Calu3 (cell line): ENCODE measurements at places on chromosomes 1 and 21.

GRCh38 chr1:29851691-29852090 is 615.4 kb downstream of the PTPRU start:
- DNase-seq, result peak; percentile 42

- DNase-seq, result no peak
Observed at GRCh38 chr1:242184955-242185354, 186.1 kb upstream of the MAP1LC3C start.

- DNase-seq, result no peak
Observed at GRCh38 chr1:73635021-73635420, 563.0 kb downstream of the LRRIQ3 start.

DNA sequence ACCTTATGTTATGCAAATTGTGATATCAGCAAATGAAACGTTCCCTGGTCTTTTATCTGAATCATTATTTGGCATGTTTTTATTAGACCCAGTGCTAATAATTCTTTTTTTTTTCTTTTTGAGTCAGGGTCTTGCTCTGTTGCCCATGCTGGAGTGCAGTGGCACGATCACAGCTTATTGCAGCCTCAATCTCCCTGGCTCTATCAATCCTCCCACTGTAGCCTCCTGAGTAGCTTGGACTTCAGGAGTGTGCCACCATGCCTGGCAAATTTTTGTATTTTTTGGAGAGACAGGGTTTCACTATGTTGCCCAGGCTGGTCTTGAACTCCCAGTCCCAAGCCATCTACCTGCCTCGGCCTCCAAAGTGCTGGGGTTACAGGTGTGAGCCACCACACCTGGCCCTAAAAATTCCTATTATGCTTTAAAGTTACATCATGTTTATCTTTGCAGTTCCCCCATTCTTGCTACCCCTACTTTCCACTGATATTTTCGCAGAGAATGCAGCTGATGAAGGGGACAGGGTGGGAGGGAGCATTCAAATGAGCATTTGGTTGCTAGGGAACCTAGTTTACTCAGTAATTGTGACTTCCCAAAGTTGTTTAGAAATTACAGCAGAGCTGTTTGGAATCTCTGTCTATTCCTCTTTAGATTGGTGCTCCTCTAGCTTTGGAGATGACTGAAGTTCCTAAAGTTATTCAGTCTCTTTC is 18.4 kb downstream of the C1orf21 start:
- no peak for DNase-seq

GRCh38 chr21:36719614-36720013 is 20.7 kb downstream of the SIM2 start:
- DNase-seq, result peak; percentile 73

DNA sequence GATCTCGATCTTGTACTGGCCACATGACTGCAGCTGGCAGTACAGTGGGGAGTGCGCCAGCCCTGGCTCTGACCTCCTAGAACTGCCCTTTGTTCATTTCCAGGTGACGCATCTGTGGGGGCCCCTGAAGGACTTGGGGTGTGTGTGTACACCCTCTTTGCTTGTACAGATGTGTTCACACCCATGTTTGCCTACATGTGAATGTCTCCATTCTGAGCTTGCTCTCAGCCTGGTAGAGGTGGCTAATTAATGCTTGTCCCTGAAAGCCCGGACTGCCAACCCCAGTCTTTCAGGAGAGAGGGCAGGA is 19.8 kb downstream of the TNFRSF1B start:
- no peak for DNase-seq

- no peak for DNase-seq
Observed at GRCh38 chr1:25055324-25055780, 125.3 kb upstream of the RUNX3 start.

DNA sequence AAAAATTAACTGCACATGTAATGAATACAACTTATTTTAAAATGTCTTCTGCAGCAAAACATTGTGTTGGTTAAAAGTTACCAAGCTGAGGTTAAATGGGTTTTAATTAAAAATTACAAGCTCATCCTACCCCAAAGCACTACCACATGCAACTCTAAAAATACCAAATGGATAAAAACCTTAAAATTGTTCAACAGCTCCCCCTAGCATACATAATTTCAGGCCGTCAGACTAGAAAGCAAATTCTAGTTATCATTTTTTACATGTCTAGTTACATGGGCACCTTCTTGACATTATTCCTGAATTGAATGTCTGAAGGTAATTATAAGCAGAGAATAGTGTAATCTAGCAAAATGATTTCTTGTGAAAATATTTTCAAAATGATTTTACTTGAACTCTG is 176.5 kb downstream of the C1orf21 start:
- DNase-seq, result peak; percentile 18

GRCh38 chr21:14942801-14943490 is 121.9 kb downstream of the NRIP1 start:
- DNase-seq, result no peak

DNA sequence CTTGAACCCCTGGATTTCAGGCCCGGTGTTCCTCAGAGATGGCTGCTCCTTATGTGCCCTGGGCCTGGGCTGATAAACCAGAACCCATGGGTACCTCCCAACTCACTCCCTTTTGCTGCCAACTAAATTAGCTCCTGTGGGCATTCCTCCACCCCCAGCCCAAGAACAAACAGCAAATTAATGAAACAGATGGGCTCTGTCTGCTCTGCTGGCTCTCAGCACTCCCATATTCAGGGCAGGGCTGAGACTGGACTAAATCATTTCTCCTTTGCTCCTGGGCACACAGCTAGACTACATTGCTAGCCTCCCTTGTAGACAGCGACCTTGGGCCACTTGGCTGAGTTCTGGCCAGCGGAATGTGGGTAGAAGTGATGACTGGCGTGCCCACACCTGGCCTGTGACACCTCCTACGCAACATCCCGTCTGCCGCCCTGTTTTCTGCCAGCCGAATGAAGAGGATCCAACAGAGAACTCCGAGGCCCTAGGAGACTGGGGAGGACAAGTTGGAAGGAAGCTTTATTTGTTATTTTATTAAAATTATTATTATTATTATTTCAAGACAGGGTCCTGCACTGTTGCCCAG is 101.9 kb upstream of the DISP3 start:
- no peak for DNase-seq

DNA sequence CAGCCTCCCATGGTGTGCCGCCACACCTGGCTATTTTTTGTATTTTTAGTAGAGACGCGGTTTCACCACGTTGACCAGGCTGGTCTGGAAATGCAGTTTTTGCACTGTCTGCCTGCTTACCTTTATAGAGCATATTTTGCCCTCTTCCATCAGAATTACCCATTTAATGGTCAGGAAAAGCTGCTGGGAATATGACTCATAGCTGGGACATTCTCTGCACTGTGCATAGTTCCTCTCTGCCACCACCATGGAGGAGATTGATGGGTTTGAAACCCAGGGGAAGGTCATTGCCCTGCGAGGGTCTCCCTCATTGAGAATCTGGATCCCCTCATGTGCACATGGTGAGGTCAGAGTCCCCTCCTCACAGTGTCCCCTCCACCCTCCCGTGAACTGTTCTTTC is 32.1 kb downstream of the MX1 start:
- DNase-seq, result no peak

DNA sequence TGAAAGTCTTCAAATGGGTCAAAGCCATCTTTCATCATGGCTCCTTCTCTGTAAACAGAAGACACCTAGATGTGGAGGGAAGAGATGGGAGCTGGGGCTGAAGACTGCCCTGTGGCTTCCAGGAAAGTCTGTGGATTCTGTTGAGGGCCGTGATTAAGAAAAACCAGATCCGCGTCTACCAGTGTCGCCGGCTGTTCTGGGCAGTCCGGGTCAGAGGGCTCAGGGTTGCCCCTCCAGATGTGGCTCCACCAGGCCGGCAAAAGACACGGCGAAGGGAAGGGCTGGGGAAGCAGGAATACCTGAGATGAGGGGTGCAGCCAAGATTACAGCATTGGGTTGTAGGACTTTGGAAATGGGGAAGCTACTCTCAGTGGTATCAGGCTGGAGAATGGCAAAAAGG is 162.6 kb downstream of the RHOU start:
- no peak for DNase-seq
